ENCODE measurements at places on chromosomes 5 and 9. TPM values are rescaled to one million over a fixed set of nuclear protein-coding genes. Genes with fewer than 3 reads are reported as not detected.

DNA sequence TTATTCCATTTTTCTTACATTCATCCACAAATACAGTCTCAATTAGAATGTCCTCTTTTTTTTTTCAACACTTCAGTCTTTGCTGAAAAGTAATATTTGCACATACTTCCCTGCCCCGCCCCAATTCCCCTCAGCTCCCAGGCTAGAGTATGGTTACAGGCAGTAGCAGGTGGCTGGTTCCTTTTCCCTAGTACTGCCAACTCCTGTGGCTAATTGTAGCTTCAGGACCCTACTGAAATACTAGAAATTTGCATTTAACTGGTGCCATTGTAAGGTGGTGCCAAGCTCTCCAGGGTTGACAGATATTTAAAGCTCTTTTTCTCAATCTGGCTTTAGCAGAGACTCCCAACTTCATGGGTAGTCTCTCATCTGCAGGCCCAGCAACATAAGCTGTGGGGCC is 80.3 kb downstream of the FAM81B start:
- no peak for DNase-seq

Gene TERT
- 2.4 TPM for total RNA-seq

- DNase-seq: no peak
These were observed 77.9 kb downstream of the CTSL start for GRCh38 chr9:87803623-87804345.

DNA sequence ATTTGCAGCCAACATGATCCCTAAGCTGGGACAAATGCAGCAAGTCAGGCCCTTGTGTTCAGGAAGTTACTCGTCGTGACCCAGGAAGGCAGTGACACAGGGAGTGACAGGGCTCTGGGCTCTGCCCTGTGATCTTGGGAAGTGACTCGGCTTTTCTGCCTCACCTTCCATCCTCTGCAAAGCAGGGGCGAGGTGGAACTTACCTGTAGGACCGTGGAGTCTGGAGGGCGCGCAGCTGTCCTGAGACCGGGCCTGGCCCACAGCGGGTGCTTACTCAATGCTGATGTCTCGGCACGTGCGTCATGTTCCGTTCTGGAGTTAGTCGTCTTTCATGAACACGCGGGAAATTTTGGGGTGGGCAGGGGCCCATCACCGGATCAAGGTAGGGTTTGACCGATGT is 22.8 kb upstream of the LPCAT1 start:
- no peak for DNase-seq

GRCh38 chr9:94700445-94700844 is 26.1 kb upstream of the AOPEP start:
- no peak for DNase-seq
